PC-3 (cell line): ENCODE measurements at places on chromosomes 7 and 10. TPM values are rescaled to one million over a fixed set of nuclear protein-coding genes. Genes with fewer than 3 reads are reported as not detected.

The MARVELD1 gene
- 17.6 and 25.5 TPM in 2 replicates for total RNA-seq

GRCh38 chr10:11529276-11529903 lies 82.1 kb downstream of the USP6NL start:
- DNase-seq, result no peak

DNA sequence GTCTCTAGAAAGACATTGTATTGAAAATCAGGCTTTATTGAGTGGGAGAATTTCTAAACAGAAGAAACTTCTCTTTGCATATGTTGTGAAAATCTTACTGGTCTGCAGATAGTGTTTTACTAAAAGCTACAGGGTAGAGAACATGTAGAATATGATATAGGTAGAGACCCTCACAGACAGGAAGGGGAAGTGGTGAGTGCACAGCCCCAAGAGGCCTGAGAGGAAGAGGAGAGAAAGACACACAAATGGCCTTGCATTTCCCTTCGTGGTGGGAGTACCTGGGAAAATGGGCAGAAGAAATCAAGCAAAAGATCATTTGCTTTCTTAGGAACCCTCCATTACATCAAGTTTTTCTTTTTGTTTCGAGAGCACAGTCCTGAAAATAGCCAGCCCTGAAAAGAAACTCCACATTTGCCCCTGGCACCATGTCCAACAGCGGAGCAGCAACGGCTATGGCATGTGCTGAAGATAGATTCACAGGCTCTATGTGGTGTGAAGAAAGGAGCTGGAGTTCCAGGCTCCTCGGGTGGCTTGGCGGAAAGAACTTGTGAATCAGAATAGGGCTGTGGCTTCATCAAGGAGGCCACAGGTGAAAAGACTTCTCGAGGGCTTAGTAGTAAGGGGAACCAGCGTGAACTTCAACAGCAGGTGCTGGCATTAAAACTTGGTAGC lies 143.5 kb downstream of the CALCR start:
- no peak for DNase-seq

DNA sequence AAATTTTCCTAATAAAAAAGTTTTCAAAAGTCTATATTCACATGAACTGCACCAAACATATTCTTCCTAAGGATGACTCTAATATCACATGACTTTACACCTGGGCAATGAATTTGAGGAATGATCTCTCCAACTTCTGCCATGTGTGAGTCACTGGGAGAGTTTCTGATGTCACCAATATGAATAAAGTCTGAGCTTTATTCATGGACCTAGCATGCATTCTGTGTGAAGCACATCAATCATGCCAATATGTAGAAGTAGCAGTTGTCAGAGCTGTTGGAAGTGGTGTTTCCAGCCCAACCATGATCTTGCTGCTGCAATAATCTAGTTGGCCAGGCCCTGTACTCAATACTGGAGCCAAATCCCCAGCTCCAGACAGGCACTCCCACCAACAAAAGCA lies 91.7 kb upstream of the IFRD1 start:
- peak; percentile 6 for DNase-seq

DNA sequence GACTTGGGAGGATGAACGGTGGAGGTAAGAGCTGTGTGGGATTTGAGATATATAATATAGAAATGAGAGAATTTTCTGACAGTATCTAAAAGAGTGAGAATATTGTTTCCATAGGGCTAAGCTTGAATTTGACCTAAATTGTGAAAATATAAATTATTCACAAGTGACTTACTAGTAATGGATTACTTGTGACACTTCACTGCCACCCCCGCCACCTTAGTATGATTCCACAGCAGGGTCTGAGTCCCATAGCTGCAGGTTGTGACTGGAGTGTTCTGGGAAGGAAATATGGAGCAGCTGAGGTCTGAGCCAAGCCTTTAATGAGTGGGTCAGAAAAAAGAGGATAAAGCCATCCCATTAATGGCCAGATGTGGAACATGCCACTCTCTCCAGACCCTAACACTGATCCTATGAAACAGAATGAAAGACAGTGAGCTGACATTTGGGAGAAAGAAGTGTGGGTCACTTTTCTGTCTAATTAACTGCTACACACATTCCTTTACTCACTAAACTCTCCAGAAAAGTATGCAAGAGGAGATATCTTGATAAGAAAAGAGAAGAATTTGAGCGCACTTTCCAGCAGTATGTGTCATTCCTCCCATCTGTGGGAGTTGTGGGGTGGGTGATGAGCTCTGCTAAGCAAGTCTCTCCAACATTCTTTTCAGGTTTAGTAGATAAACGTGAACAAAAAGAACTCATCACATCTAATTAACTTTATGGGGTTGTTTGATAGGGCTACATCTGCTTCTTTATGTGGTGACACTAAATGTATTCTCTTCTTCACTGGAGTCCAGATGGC lies 1193.4 kb downstream of the SORCS3 start:
- DNase-seq, result no peak

- peak; percentile 31 for DNase-seq
Observed at GRCh38 chr10:30999070-30999712, 32.5 kb downstream of the ZNF438 start.

The SLC16A12 gene
- total RNA-seq, result not detected in 2 replicates

The VIM gene
- total RNA-seq, result 469 and 506 TPM in 2 replicates

The DDC gene
- not detected in 2 replicates for total RNA-seq

GRCh38 chr7:154856733-154857132 lies 146.2 kb downstream of the PAXIP1 start:
- DNase-seq, result no peak

- peak; percentile 17 for DNase-seq
Observed at GRCh38 chr10:27724287-27724686, 21.3 kb downstream of the MKX start.

GRCh38 chr10:5447056-5447455 lies 34.7 kb downstream of the NET1 start:
- DNase-seq, result no peak

- no peak for DNase-seq
Observed at GRCh38 chr10:104218751-104219150, 13.4 kb downstream of the CFAP43 start.

The CDK1 gene
- 166 and 202 TPM in 2 replicates for total RNA-seq

The RBP4 gene
- total RNA-seq, result 4.4 and 8.5 TPM in 2 replicates

The PRPS1L1 gene
- not detected in 2 replicates for total RNA-seq

DNA sequence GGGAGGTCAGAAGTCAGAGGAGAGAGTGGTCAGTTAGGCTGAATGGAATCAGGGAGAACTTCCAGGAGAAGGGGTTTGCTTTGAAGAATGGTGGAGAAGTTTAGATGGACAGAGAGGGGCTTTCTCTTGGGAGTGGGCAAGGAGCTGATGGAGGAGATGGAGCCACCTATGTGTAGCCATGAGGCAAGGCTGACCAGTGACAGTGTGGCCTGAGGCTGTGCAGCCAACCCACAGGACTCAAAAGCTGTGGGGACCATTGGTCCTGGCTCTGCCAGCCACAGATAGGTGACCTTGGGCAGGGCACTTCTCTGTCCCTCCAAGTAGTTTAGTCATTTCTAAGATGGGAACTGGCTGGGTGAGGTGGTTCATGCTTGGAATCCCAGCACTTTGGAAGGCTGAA lies 18.7 kb downstream of the NEURL1 start:
- no peak for DNase-seq

GRCh38 chr7:39186131-39186530 lies 208.4 kb downstream of the POU6F2 start:
- DNase-seq, result no peak

DNA sequence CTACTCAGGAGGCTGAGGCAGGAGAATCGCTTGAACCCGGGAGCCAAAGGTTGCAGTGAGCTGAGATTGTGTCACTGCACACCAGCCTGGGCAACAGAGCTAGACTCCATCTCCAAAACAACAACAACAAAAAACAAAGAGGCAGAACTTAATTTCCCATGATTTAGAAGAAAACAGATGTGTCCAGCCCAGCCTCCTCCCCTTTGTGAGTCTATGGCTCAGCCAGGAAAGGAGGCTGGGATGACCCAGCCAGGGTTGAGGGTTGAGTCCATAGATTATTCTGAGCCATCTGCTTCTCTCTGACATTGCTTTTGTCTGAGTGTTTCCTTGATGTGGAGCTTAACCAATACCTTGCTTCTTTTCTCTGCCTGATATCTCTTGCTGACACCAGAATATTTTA lies 994.1 kb downstream of the TYW1 start:
- no peak for DNase-seq

GRCh38 chr7:120950539-120951308 lies at the start of gene ING3:
Gene ING3 (plus strand): TSS chr7:120950777. CDS start chr7:120950897, 120 bp downstream.
- DNase-seq, result peak; percentile 97

GRCh38 chr10:43853369-43853768 lies 204.7 kb upstream of the ZNF32 start:
- no peak for DNase-seq

DNA sequence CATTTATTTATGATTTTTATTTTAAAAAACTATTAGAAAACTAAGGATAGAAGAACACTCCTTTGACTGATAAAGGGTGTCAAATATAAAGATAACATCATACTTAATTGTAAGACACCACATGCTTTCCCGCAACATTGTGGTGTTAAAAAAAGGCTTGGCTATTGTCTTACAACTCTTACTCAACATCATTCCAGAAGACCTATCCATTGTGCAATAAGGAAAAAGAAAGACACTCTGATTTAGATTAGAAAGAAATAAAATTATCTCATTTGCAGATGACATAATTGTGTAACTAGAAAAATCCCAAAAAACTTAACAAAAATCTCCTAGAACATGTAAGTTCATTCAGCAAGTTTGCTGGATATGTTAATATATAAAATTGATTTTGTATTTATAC lies 296.7 kb upstream of the GNAI1 start:
- no peak for DNase-seq

The ANKRD30A gene
- 0.12 and 0.15 TPM in 2 replicates for total RNA-seq

DNA sequence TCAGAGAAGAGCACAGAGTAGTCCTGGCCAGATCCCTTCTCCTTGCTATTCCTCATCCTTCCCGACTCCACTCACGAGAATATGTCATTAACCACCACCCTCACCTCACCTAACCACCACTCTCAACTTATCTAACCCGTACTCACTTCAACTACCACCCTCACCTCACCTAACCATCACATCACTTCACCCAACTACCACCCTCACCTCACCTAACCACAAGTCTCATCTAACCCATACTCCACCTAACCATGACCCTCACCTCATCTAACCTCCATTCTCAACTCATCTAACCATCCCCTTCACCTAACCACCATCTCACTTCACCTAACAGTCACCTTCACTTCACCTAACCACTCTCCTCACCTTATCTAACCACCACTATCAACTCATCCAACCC lies 85.0 kb downstream of the VIPR2 start:
- no peak for DNase-seq

DNA sequence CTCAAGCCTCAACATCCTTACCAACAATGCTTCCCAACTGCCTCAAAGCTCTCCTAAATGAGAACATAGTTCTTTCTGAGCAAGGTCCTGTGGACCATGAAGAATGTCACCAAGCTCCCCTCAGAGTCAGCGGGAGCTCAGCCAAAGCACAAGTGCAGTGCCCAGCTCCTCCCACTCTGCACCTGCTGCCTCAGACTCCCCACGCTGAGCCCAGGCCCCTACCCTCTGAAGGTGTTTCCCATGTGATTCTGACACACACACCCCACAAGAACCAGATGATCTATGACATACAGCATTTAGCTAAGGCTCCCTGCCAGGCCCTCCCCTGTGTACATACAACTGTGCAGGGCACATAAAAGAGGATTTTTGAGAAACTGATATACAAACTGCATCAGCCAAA lies 19.2 kb downstream of the ERCC6 start:
- DNase-seq, result no peak

The FRMPD2 gene
- total RNA-seq, result 0.11 and 0.35 TPM in 2 replicates

The IFIT1 gene
- 14.1 and 19.6 TPM in 2 replicates for total RNA-seq

- no peak for DNase-seq
Observed at GRCh38 chr10:55820071-55820470, 541.0 kb downstream of the ZWINT start.

GRCh38 chr7:73723813-73724212 lies 4.3 kb upstream of the STX1A start:
- no peak for DNase-seq

DNA sequence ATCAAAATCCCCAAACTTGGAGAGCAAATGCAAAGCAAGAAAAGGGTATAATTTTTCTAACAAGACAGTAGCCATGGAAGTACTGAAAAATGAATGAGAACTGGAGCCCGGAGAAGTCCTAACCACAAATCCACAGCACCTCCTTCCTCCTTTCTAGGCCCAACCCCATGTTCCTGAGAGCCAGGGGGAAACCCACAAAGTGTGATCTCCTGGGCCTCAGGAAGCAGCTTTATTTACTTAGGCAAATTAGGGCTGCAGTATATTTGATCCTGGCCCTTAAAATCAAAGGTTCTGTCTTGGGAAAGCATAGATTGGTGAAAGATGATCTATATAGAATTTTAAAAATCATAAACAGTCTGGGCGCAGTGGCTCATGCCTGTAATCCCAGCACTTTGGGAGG lies 103.0 kb downstream of the DOCK4 start:
- DNase-seq, result peak; percentile 37

DNA sequence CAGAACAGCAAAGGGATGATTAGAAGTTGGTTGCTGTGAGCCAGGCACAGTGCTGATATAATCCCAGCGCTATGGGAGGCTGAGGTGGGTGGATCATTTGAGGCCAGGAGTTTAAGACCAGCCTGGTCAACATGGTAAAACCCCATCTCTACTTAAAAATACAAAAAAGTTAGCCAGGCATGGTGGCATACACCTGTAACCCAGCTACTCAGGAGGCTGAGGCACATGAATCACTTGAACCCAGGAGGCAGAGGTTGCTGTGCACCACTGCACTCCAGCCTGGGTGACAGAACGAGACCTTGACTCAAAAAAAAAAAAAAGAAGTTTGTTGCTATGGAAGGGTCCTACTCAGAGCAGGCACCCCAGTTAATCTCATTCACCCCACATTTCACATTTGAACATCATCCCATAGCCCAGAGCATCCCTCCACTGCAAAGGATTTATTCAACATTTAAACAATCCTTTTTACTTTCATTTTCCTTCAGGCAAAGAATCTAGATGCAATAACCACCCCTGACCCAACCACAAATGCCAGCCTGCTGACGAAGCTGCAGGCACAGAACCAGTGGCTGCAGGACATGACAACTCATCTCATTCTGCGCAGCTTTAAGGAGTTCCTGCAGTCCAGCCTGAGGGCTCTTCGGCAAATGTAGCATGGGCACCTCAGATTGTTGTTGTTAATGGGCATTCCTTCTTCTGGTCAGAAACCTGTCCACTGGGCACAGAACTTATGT lies 4.1 kb downstream of the IL6 start:
- peak; percentile 94 for DNase-seq

DNA sequence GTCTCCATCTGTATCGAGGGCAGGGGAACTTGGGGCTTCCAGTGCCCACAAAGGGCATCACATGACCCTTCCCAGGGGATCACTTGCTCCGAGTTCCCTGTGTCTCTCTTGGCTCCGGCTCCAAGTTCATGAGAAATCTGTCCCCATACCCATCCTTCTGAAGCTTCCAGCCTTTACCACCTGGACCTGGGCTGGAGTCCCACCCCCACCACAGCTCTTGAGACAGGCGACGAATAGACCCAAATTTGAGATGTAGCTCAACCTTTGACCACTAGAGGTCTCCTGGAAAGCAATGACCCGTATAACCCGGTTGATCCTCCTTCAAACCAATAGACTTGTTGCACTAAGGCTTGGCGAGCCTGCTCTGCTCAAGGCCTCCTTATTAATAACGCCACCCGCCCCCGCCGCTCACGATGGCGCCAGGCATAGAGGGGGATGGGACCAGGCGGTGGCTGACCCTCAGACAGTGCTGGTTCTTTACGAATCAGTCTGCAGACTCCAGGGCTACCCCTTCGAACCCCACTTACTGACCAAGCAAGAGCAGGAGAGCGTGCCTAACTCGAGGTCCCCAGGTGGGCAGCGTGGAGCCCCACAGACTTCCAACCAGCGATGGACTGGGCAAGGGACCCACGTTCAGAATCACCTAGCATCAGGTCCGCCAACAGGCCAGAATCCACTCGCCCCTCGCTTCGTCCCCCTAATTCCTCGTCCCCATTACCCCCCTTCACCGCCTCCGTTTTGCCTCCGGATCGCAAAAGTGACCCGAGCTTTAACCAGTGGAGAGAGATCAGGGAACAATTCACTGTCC lies 4.4 kb upstream of the ARID5B start:
- peak; percentile 91 for DNase-seq
